ENCODE measurements at places on chromosomes 12 and 14. TPM values are rescaled to one million over a fixed set of nuclear protein-coding genes. Genes with fewer than 3 reads are reported as not detected.

ALDH1L2 gene
- 1.9 TPM for total RNA-seq

CDH24 gene
- 3.5 TPM for total RNA-seq

CCDC88C gene
- total RNA-seq = 13.4 TPM

TSPAN19 gene
- total RNA-seq = 0.15 TPM

POLE gene
- total RNA-seq = 13.3 TPM

SIX1 gene
- 7.6 TPM for total RNA-seq

SOX5 gene
- total RNA-seq = 1.0 TPM

PRKD1 gene
- total RNA-seq = 7.5 TPM

KCNJ8 gene
- 2.1 TPM for total RNA-seq

NRIP2 gene
- not detected for total RNA-seq

TMEM30B gene
- 0.45 TPM for total RNA-seq

CELA1 gene
- total RNA-seq = not detected

DNA sequence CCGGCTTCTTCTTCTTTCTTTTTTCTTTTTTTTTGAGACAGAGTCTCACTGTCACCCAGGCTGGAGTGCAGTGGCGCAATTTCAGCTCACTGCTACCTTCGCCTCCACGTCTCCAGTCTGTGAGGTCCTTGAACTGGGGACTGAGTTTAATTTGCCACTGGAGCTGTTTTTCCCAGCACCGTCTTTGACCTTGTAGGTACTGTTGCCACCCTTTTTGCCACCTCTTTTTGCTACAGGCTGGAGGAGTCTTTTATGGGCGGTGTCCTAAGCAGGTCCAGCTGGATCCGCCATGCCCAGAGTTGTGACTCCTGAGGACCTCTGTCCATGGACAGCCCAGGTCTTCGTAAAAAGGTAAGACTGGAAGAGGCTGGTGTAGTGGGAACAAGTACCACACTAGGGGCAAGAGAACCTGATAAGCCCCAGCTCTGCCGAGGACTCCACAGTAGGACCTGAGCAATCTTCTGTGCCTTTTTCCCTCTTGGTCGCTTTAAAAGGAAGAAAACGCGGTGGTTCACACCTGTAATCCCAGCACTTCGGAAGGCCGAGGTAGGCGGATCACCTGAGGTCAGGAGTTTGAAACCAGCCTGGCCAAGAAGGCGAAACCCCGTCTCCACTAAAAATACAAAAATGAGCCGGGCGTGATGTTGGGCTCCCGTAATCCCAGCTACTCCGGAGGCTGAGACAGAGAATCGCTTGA, 946 bp downstream of the RNU4-2 start:
- no peak for DNase-seq

- DNase-seq = peak; percentile 90
Measured at GRCh38 chr12:58803908-58804307, 116.4 kb downstream of the LRIG3 start.

GRCh38 chr12:7217475-7218069, 28.1 kb downstream of the PEX5 start:
- DNase-seq = no peak

DNA sequence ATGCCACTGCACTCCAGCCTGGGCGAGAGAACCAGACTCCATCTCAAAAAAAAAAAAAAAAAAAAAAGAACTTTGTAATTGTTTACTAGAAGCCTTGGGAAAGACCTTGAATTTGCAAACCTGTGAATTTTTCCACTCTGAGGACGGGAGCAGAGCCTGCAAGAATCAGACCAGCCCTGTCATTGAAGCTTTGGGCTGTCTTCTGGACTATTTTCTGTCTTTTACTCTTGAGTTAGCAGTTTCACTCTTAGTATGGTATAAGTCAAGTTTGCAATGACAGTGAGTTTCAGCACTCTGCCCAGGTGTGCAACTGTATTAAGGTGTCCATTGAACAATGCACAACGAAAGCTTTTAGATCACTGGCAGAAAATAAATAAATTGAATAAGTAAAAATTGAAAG, 81.4 kb upstream of the KRAS start:
- no peak for DNase-seq

DNA sequence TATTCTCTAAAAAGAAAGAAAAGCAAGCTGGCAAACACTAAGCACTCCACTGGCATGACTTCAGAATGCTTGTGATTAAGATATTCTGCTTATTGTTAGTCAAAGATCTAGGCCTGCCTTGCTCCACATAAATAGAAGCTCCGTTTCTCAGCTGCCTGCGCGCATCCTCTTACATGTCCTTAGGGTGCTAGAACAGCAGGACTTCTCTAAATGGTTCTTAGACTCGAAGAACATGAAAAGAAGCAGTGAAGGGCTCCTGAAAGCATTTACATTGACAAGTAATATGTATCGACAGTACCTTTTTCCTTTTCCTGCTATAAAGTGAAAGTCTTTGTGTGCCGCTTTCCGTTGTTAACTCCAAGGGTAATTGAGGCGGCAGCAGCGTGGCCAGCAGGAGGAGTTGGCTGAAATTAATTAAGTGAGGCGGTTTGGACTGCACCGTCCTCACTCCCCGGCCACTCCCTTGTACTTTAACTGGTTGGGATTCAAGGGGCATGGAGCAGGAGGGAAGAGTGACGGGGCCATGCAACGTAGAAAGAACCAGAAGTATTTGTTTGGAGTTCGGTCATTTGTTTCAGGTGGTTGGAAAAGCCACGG, 34.2 kb upstream of the OTX2 start:
- DNase-seq = no peak

DNA sequence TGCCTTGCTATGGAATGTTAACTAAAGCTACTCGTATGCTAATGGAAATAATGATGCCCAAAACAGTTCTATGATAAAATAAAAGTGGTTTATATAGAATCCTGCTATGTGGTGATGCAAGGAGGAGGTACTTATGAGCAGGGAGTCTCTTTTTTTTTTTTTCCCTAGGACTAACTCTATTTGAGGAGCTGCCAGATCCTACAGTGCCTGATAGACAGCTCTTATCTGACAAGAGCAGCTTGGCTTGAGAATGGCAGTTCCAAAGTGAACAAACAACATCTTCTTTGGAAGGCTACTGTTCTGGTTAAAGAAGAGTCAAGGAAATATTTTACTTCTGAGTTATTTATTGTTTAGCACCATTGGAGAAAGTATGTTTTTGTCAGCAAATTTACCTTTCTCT, 10.2 kb upstream of the ACSM4 start:
- DNase-seq = no peak

DNA sequence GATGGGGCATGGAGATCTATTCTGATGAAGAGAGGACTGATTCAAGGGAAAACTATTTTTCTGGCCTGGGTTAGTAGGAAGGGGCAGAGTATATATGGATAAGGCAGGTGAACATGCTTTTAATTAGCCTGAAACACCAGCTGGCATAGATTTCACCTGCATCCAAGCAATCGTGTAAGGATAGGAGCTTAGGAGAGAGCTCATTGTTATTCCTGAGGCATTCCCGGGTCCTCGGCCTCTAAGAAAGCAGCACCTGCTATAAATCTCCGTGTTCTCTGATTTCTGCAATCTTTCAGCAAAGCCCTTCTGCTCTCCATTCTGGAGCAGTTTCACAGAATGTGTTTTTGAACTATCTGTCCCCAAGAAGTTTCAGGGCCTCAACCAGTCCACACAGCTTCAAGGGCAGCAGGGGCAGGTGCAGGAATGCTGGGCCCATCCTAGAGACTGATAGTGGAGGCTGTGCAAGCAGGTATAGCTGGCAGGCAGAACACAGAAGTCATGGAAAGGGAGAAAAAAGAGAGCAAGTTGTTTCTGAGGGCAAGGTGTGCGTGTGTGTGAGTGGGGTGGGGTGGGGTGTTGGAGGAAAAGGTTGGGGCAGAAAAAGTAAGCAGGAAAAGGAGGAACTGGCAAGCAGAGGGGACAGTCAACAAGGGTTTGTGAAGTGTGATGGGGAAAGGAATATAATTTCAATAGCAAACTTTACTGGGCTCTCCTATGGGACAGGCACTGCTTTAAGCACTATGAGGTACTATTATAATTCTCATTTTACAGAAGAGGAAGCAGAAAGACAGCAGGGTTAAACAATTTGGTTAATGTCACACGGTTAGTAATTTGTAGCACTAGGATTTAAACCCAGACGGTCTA, 203.7 kb upstream of the SSTR1 start:
- no peak for DNase-seq

DNA sequence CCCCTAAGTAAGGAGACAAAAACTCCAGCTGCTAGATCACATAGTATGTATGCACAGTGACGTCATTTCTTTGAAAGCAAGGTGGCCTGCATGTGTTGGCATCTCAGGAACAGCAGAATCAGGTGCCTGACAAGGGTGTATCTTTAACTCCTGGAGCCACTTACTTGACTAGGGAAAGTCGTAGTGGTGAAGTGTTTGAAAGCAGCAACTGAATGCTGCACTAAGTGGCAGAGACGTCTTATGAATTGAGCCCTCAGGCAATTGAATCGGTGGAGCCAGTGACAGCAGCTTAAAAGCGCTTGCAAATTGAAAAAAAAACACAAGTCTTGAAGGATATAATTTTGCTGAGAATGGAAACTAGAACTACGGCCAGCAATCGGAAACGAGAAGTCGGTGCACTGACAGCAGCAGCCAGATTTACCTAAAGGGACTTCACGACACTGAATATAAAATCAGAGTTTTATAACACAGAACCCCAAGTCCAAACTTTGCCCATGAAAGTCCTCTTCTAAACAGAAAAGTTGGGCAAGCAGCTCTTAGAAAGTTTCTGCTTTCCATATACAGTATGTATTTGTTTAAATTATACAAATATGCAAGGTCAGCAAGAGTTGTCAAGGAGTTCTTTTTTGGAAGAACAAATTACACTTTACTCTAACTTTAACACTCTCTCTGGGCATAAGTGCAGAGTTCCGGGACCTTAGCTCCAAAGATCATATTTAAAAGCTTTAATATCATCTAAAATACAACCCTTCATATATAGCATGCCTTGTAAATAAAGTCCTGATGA, 1.1 kb downstream of the IGF1 start:
- no peak for DNase-seq

GRCh38 chr14:64296561-64296960, 2.4 kb upstream of the ESR2 start:
- DNase-seq = peak; percentile 89

- no peak for DNase-seq
Measured at GRCh38 chr12:65022960-65023359, 98.1 kb downstream of the WIF1 start.

GRCh38 chr12:62739266-62740015, 195.5 kb downstream of the PPM1H start:
- no peak for DNase-seq

DNA sequence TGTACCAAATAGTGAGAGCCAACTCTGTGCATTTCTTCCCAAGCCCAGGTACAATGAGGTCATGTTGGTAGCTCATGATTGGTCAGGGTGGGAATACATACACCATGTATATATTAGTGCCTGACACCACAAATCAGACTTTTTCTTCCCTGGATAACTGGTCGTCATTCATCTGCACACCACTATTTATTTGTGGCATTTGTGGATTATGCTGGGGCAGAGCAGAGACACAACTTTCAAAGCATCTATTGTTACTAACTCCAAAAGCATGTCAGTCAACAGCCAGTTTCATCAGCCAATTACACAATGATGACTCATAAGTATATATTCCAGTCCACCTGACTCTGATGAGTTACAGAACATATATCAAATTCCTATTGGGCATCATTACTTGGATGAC, 181.7 kb downstream of the ADAMTS20 start:
- DNase-seq = peak; percentile 90

DNA sequence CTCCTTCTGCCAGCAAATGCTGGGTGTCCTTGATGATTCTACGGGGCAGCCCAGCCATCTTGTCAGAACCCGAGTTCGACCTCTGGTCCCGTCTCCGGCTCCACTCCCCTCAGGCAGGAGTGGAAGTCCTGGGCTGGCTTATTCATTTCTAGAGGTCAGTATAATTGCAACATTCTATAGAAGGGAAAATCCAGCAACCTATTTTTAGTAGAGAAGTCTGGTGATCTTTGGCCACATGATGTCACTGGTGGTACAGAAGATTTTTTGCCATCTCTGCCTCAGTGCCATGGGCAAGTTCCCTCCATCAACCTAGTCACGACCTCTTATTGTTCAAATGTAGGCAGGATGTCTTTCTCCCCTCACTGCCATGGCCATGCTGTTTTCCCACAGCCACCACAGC, 22.4 kb downstream of the OR10G2 start:
- no peak for DNase-seq

GRCh38 chr14:28952666-28953065, 186.1 kb downstream of the FOXG1 start:
- no peak for DNase-seq

DNA sequence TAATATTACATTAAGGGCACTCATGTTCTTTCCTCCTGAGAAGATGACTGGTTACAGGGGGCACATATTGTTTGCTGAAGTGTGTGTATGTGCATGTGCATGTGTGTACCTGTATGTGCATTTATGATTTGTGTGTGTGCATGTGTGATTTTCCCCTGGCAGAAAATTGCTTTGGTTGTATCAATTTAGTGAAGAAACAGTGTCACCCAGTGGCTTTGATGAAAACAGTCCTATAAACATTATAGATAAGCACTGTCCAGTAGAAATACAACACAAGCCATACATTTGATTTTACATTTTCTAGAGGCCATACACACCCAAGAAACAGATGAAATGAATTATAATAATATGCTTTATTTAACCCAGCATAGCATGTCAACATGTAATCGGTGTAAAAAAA, 8.6 kb downstream of the PDE3A start:
- peak; percentile 22 for DNase-seq

DNA sequence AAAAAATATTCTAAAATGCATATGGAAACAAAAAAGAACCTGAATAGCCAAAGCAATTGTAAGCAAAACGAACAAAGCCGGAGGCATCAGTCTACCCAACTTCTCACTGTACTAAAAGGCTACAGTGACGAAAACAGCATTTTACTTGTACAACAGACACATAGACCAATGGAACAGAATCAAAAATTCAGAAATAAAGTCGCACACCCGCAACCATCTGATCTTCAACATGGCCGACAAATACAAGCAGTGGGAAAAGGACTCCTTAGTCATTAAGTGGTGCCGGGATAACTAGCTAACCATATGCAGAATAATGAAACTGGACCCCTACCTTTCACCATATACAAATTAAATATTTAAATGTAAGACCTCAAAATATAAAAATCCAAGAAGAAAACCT, 203.9 kb upstream of the PPFIA2 start:
- DNase-seq = no peak

DNA sequence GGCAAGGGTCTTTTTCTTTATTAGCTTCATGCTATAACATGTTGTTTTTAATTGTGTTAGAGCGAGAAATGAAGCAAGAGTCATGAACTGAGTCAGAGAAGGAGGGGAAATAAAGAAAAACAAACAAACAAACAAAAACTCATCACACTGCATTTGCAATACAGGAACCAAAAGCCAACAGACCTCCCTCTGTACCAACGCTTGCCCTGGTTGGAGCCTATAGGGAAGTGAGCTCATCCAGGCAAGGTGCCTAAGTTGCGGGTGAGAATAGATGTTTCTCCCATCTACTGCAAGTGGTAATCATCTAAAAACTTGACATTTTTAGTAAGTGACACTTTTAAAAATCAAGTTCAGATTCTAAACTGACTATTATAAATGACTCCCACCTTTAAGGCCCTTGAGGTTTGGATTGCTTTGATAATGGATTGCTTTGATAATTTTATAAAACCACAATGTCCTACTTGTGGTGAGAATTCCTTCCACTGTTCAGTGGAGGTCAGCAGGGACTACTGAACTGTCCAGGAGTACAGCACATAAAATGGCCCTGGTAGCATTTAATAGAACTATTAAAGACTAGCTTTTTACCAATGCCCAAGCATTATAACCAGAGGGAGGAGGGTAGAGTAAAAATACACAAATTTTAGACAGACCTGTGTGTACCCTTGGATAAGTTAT, 31.3 kb downstream of the SLC38A1 start:
- DNase-seq = peak; percentile 28

Measured in renal cortical epithelial cell (primary cell).